ENCODE measurements at places on chromosomes 1 and 21.

DNA sequence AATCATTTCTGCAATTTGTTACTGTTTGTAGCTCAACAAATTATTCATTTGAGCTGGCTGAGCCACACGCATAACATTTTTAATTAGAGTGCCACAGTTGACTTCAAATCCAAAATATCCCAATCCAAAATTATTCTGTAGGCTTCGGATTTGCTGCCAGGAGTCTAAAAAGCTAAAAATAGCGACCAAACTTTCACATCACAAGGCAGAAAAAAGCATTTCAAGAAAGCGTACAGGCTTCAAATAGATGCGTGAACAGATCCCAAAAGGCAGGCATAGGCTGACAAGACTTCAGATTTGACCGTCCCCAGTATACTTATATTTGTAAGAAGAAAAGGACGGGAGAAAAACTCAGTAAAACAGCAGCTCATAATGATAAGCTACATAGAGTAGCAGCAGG, 24.3 kb upstream of the TIAM1 start:
- no peak for DNase-seq

GRCh38 chr1:92488832-92489231, 2.1 kb upstream of the GFI1 start:
- no peak for DNase-seq

- DNase-seq = no peak
Observed at GRCh38 chr1:186722711-186723309, 42.6 kb upstream of the PTGS2 start.

GRCh38 chr1:50108497-50109059, at the start of gene ELAVL4:
TSS of gene ELAVL4 (plus strand) at chr1:50108920. CDS start at chr1:50109190, 270 bp downstream.
- no peak for DNase-seq

DNA sequence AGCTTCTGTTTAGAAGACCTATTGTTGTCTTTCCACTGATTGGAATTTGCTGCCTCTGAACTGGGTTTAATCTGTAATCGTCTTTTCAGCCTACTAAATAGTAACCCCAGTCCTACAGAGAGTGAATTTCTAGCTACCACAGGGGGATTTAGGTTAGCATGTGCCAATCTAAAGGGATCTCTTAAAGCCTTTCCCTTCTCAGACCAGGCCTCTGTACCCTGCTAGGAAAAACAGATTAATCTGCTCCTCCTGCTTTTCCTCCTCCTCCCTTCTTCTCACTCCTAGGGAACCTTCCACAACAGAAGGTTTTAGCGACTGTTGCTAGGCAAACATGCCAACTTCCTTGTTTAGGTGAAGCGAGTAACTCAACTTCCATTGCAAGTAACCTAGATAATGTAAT, 1.3 kb upstream of the RC3H1 start:
- DNase-seq = peak; percentile 61

- DNase-seq = peak; percentile 66
Observed at GRCh38 chr1:39391691-39392679, 99.5 kb upstream of the BMP8A start.

DNA sequence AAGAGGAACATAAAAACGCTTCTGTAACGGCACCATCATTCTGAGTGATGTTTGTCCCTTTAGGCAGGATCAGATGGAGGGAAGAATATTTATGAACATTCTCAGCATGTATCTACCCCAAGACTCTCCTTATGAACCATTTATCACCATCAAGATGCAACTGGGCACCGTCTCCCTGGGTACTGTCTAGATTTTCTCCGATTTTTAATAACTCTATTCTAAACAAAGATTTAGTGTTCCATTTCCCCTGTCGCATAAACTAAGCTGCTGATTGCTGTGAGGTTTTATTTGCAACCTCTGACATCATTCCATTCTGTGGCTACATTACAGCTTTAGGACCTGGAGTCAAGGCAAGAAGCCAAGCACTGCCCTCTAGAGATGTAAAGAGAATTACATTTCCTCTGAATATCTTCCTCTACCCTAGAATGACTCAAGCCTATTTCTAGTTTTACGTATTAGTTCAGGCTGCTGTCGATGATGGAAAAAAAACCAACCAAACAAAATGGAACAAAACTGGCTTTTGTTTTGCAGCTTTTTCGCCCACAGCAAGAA, 130.1 kb upstream of the MAP1LC3C start:
- peak; percentile 18 for DNase-seq

- DNase-seq = no peak
Observed at GRCh38 chr1:53871773-53872484, 17.7 kb downstream of the YIPF1 start.

GRCh38 chr1:110606657-110607535, 738 bp upstream of the KCNA2 start:
- DNase-seq = no peak

DNA sequence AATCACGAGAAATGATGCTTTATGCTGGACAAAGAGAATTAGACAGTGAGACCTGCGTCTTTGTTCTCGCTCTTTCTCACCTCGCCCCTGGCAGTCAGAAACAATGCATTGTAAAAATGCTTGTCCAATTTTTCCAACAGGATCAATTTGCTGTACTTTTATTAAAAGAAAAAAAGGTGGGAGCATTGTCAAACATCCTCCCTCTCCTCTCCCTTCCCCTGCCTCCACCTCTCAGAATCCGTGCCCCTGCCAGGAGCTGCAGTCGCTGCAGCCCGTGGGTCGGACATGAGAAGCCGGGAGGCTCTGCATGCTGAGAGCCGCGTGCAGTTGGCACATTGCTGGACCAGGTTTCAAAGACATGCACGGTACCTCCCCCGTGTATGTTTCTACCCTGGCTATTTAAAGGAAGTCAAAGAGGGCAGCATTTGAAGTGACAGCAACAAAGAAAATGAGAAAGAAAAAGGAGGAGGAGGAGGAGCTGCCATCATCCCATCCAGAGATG, 161.0 kb upstream of the KAZN start:
- DNase-seq = no peak

GRCh38 chr1:44539991-44540730, 134.1 kb downstream of the TMEM53 start:
- no peak for DNase-seq

DNA sequence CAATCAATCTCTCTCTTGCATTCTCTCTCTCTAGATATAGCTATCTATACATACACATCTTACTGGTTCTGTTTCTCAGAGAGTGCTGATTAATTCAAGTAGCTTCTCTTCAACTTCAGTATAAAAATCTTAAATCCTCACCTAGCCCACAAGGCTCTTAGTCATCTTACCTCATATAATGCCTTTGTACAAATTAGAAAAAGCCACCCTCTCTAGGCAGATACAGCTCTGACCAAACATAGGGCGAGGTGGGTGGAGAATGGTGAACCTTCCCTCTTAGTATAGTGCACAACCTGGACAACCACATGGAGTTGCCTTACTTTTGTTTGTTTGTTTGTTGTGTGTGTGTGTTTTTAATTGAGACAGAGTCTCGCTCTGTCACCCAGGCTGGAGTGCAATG, 5.1 kb upstream of the INAVA start:
- no peak for DNase-seq

GRCh38 chr1:231215681-231216385, 25.2 kb upstream of the GNPAT start:
- DNase-seq = no peak

- DNase-seq = no peak
Observed at GRCh38 chr1:202176949-202177927, 16.4 kb upstream of the LGR6 start.

GRCh38 chr21:35974775-35975174, 85.6 kb downstream of the SETD4 start:
- DNase-seq = no peak

- no peak for DNase-seq
Observed at GRCh38 chr1:50930965-50931737, 28.9 kb downstream of the FAF1 start.

DNA sequence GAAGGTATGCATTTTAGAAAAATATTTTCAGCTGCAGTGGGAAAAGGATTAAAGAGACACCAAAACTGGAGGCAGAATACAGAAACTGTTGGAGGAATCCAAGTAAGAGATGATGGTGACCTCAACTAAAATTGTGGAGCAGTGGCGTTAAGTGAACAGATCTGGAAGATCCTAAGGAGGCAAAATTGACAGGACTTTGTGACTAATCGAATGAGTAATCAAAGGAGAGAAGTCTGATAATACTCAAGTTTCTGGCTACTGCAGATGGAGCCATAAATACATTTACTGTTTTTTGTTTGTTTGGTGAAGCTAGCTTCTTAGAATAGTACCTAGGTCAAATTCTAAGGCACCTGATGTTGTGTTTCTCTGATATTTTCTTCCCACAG, 3.1 kb downstream of the CTBS start:
- peak; percentile 44 for DNase-seq

GRCh38 chr1:7956218-7957032, 5.1 kb upstream of the PARK7 start:
- peak; percentile 32 for DNase-seq

GRCh38 chr1:214727274-214727673, 124.3 kb downstream of the CENPF start:
- DNase-seq = no peak

DNA sequence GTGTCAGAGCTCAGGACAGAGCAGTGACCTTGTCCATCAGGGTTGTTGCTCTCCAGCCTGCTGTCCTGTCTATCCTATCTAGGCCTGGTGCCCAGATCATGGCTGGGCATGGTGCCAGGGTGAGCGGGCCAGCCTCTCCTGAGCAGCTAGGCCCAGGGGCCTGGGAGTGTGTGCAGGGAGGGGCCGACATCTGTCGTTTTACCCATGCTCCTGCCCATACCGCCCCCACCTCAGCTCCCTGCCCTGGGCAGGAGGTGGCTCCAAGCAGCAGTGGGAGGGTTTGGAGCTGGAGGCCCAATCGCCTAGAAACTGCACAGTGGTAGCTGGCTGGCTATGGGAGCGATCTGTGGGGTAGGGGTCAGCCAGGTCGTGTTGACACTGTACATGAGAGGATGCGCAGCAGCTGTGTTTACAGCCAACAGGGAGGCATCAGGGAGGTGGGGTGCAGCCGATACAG, 6.5 kb downstream of the INSRR start:
- no peak for DNase-seq

GRCh38 chr1:184806296-184806721, 51.7 kb upstream of the EDEM3 start:
- DNase-seq = no peak

DNA sequence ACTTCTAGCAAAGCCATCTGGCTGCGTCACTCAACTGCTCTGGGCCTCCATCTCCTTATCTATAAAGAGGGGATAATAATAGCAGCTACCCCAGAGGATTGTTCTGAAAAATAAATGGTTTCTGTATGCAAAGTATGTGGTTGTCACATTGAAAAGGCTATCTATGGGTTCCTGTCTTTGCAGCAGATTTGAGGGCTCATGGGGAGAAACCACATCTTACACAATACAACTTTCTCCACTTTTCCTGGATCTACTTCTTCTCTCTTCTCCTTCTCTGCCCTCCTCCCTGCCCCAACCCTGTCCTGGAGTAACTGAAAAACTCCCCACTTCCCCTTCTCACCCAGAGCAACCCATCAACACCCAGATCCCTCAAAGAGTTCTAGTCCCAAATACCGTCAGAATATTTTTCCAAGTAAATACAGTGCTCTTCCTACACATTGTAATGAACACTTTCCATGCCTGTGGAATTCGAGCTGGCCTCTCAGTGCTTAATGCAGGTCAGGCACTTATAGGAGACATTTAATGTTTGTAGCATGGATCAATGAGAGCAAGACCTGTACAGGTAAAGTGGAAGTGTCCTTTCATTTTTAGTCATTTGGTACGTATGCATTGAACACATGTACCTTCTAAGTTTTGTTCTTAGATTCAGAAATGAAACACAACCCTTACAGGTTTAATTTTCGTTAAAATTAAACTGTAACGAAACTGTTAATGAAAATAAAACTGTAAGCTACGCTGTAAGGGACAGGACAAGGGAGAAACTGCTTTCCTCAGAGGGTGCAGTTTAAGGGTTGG, 131.9 kb downstream of the AK5 start:
- no peak for DNase-seq

DNA sequence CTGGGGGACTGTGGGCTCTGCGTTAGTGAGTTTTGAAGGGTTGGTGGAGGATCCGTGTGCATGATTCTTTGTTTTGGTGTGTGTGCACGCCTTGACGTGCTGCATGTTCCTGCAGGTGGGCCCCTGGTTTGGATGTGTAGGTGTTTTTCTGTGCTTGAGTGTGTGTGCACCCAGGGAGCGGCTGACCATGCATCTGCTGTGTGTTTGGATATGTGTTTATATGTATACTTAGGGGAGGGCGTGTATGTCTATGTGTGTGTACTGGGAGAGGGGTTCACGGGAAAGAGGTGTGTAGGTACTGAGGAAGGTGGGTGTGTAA, 1.1 kb downstream of the VANGL2 start:
- no peak for DNase-seq

GRCh38 chr1:63523738-63524137, 413 bp downstream of the EFCAB7 start:
- DNase-seq = no peak

- DNase-seq = no peak
Observed at GRCh38 chr1:234954613-234955012, 174.0 kb downstream of the TOMM20 start.

GRCh38 chr1:181459067-181459466, 24.2 kb upstream of the CACNA1E start:
- DNase-seq = peak; percentile 89

DNA sequence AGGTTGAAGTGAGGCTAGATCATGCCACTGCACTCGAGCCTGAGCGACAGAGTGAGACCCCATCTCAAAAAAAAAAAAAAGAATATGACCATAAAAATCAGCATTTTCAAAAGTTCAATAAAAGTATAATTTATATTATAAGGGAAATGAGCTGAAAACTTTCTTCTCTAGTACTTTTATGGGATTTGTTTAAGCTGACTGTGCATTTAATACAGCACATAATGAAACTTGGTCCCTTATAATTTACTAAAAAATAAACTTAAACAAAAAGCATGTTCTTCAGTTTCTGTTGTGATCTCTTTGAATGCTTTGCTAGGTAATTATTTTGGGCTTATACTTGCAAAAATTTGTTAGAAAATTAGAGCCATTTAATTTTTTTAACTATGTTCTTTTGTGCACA, 77.8 kb downstream of the NCAM2 start:
- DNase-seq = no peak

- no peak for DNase-seq
Observed at GRCh38 chr21:35348686-35349085, 299.6 kb upstream of the RUNX1 start.

GRCh38 chr1:171740987-171741871, 636 bp downstream of the VAMP4 start:
- DNase-seq = peak; percentile 29

GRCh38 chr1:204617256-204618147, 68.0 kb downstream of the LRRN2 start:
- DNase-seq = no peak

Measured in foreskin keratinocyte (primary cell).